Osteoblast (primary cell): ENCODE measurements at places on chromosomes 16 and 17. TPM values are rescaled to one million over a fixed set of nuclear protein-coding genes. Genes with fewer than 3 reads are reported as not detected.

The TAX1BP3 gene
- 149 and 164 TPM in 2 replicates for total RNA-seq

DNA sequence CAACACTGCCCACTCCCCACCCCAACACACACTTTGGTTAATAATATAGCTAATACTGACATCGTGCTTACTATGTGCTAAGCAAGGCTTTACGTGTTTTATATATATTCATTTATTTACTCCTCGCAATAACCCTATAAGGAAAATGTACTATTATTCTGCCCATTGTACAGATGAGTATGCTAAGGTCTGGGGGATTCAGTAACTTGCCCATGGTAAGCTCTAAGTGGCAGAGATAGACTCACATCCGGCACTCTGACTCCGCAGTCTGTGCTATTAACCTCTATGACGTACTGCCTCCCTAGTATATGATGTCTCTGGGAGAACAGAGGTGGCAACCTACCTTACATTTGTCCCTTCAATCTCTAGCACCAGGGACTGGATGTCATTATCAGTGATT is 12.7 kb downstream of the CFAP20 start:
- H3K27ac ChIP-seq, result no peak overlapping the region
- no peak for DNase-seq
- no peak overlapping the region for H3K4me3 ChIP-seq
- H3K36me3 ChIP-seq, result peaks cover 36% of the 10 kb centered on the region
- peaks cover 24% of the 10 kb centered on the region for H3K4me1 ChIP-seq

GRCh38 chr17:42247734-42248133 is 28.5 kb downstream of the STAT5B start:
- H3K27me3 ChIP-seq, result no peaks in the 10 kb centered on the region
- no peak for DNase-seq
- peaks cover 25% of the 10 kb centered on the region for H3K4me1 ChIP-seq
- H3K36me3 ChIP-seq, result no peaks in the 10 kb centered on the region
- no peak overlapping the region for H3K4me3 ChIP-seq

DNA sequence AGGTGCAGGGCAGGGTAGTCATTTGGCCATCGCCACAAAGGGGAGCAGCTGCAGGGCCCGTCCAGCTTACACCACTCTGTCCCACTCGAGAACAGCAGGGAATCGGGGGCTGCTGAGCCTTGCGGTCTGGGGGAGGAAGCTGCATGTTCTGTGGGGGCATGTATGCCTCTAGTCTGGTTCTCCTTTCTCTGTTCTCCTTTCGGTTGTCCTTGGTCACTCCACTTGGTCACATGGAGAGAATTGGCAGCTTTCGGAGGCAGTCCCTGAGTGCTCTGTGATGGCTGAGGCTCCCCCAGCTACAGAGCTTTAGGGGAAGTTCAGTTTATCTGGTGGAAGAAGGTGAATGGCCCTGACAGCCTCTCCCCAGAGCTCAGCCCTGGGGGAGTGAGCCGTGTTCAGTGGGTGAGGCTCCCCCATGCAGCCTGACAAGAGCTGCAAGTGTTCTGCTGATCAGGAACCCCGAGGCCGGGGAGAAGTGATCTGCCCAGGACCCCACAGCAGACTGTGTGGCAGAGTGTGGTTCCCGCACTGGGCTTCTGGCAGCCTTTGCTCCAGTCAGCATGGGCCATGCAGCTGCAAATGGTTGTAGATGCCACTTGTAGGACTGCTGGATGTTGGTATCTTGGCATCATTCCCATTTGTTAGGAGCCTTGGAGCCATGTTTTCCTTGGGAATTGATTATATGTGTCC is 22.3 kb upstream of the SMPD3 start:
- H3K27me3 ChIP-seq, result peaks cover 38% of the 10 kb centered on the region
- H3K27ac ChIP-seq, result no peak overlapping the region
- H3K4me1 ChIP-seq, result no peaks in the 10 kb centered on the region
- peak; percentile 37 for DNase-seq
